NCI-H510A (cell line): ENCODE measurements at places on chromosomes 6 and 20.
A peak's percentile ranks its signal among the peaks of the same experiment; 100 is the strongest.

DNA sequence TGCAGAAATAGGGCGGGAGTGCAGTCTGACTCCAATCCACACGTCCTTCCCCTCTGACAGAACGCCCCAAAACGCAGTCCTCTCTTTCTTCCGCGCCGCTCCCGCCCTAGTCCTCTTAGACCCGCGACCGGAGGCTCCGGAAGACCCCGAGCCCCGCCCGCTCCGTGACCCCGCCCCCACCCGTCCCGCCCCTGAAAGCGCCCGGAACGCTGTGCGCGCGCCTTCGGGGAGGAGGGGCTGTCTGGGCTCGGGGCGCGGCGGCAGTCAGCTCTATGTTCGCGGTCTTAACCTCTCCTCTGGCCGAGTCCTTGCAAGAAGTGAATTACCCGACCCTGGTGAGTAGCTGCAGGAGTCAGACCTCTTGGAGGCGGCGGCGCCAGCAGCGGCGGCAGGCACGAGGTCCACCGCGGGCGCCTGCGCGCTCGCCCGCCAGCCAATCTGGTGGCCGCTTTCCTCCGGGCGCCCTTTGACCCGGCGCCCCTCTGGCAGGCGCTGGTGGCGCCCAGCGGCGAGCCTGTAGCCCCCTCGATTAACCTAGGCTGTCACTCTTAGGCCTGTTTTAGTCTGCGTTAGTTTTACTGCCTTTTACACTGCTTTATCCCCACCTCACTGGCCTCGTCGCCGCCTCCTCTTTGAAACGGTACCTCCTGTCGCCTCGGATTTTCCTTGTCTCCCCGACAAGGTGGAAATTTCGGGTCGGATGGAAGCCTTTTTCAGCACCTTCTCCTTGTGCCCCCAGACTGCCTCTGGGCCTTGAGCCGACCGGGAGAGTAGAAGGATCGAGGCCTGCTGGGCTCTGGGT, at the start of gene MANEA:
MANEA (plus strand) TSS at position 232 of the 802 bp plus-strand sequence. CDS start 8,905 bp downstream, outside the sequence.
- DNase-seq, result peak; percentile 60

DNA sequence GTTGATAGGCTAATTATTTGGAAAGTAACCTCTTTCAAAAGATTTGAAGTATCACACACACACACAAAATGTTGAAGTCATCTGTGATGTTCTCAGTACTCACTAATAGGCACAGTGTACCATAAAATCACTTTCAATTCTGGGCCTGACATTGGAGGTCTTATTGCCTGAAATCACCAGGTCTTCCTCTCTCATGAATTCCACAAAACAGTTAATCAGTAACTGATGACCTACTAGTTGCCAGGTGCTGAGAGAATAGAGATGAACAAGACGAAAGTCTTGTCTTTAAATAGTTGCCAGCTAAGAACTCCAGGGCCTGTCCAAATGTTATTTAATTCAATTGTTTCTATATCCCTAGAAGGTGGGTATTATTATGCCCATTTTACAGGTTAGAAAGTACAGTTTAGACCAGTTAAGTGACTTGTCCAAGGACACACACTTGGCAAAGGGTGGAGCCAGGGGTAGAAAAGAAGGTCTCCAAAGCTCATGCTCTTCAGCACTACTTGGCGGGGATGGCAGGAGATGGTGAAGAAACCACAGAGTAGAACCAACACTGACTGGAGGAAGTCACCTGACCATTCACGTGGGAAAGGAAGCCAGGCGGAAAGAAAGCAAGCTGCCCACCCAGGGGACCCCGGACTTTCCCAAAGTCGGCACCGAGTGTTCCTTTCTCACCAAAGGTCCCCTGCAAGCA, 116.4 kb downstream of the KIF6 start:
- no peak for DNase-seq

DNA sequence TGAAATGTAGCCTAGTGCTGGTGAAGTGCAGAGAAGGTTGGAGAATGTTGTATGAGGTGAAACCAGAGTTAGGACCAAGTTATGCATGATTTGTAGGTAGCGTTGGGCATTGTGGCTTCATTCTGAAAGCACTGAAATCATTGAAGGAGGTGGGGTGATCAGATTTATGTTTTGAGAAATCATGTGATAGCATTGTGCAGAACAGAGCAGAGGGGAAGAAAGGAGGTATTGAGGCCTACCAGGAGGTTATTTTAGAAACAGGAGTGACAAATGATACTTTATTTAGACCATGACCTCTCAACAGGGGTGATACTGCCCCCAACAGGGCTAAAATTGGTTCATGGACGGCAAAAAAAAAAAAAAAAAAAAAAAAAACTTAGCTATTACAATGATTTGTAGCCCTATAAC, 15.6 kb upstream of the HMGN3 start:
- no peak for DNase-seq

DNA sequence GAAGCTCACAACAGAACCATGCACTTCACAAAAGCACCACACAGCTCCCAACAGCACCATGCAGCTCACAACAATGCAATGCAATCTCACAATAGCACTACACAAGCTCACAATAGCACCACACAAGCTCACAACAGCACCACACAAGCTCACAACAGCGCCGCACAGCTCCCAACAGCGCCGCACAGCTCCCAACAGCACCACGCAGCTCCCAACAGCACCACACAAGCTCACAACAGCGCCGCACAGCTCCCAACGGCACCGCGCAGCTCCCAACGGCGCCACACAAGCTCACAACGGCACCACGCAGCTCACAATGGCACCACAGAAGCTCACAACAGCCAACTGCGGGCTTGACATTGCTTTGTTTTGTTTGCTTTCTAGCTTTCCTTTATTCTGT, 198.1 kb downstream of the DLL1 start:
- no peak for DNase-seq

DNA sequence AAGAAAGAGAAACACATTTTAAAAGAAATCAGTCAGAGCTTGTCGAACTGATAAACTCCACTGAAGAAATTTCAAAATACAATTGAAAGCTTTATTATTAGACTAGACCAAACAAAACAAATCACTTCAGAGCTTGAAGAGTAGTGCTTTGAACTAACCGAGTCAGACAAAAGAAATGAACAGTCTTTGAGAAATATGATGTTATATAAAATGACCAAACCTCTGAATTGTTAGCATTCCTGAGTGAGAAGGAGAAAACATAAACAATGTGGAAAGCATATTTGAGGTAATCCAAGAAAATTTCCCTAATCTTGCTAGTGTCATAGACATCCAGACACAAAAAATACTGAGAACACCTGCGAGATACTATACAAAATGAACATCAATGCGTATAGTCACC, 13.2 kb upstream of the CST4 start:
- no peak for DNase-seq

DNA sequence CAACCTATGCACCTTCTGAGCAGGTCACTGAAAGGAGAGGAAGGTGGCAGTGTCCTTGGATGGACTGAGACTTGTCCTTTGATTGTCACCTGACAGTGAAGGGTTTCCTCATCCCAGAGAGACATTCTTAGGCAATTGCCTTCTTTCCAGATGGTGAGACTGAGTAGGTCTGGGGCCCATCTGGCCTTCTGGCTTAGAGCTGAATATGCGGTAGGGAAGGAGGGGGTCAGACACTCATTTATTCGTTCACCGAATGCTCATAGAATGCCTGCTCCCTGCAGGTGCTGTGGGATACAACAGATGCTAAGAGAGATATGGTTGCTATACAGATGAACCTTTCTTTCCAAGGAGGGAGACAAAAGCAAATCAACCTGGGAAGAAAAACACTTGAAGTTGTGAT, 76.8 kb downstream of the BMP6 start:
- DNase-seq, result no peak

- DNase-seq, result no peak
Measured at GRCh38 chr6:158492881-158493280, 67.0 kb upstream of the TMEM181 start.

DNA sequence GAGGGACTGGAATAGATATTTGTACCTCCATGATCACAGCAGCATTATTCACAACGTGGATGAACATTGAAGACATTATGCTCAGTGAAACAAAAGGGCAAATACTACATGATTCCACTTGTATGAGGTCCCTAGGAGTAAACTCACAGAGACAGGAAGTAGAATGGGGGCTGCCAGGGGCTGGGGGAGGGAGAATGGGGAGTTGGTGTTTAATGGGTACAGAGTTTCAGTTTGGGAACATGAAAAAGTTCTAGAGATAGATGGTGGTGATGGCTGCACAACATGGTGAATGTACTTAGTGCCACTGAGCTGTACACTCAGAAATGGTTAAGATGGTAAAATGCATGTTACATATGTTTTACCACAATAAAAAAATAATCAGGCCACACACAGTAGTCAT, 164.3 kb upstream of the RREB1 start:
- no peak for DNase-seq

- no peak for DNase-seq
Measured at GRCh38 chr20:18971574-18971973, 158.0 kb downstream of the SCP2D1 start.

DNA sequence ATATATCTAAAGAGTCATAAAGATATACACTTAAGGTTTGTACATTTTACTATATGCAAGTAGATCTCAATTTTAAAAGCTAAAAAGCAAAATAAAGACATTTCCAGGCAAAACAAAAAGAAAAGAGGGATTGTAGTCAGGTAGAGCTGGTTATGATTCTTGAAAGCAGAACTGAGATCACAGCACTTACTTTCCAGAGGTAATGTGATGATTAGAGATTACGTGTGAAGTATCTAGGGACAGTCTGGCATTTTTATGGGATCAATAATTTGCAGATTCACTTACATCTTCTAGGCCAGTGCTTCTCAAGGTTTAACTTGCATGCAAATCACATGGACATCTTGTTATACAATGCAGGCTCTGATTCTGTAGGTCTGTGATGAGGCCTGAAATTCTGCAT, 595.5 kb downstream of the KIF16B start:
- no peak for DNase-seq

DNA sequence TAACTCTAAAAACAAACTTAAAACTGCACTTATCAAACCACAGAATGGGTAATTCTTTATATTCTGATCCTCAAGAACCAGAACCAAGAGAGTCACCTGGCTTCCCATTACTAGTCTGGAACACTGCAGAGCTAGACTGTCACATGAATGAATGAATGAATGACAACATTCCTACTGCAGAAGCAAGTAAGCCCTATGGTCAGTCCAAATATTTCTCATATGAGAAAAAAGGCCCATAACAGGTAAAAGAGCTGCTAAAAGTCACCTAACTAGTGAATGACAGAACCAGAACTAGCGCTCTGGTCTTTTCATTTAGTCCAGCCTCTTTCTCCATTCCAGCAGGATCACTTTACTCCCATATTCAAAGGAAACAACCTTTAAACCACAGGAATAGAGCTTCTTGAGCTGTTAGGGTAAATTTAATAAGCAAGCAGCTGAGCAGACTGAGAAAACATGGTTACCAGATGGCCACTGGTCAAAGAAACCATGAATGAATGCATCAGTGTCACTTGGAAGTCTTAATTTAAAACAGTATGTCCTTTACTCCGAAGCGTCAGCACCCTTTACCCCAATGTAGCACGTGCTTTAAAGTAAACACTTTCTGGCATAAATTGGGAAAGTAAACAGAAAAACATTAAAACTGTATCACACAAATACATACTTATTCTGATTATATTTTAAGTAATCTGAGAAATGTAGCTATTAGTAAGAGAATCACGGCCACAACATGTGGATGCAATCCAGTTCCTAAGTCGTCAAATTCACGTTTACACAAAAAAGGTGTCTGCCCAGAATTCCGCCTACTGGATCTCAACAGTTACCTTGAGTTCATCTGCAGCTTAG, 1.4 kb downstream of the PREP start:
- DNase-seq, result no peak

DNA sequence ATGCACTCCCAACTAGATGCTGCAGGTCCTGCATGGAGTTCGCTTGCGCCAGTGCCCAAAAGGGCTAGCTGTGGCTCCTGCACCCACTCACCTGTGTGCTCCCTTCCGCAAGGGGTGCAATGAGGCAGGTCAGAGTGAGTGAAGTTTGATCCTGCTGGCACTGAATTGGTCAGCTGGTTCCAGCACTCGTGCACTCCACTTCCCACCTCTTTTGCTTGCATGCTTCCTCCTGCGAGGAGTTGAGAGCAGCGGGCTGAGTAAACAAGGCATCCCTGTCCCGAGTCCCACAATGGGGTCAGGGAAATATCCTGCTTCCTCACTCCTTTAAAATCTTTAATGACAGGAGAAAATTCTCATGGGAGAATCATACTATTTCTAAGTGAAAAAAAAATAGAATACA, 86.2 kb downstream of the LCA5 start:
- no peak for DNase-seq

GRCh38 chr20:36202891-36203338, 33.4 kb upstream of the AAR2 start:
- no peak for DNase-seq

GRCh38 chr6:79630883-79631692, at the start of gene SH3BGRL2:
Gene SH3BGRL2, plus strand, starts transcription at chr6:79631329. Its CDS starts 133 bp downstream, at chr6:79631462.
- peak; percentile 65 for DNase-seq

DNA sequence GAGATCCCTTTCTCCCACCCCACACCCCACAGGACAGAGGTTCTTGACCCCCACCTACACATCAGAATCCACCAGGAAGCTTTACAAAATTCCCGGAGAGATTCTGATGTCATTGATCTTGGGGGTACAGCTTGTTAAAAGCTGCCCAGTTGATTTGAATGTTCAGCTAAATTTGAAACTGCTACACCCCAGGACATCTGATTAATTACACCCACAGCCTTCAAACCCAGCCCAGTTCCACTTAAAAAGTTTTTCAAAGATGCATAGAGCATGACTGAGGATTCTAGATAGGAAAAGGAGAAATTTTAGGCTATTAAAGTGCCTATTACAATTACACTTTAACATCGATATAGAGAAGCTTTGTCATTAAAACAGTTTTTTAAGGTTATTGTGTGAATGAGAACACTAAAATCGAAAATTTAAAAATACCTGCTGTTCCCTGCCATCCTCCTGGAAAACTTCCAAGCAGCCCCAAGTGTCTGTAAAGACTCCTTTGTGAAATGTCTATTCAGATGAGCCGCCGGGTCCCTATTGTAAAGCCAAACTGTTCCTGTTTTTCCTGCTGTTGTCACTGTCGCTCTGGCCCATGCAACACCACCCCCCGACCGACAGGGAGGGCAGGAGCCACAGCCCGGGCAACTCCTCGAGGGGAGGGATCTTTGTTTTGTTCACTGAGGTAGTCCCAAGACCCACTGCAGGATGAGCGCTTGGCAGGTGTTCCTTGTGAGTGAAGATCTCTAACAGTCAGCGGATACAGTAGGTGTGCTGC, 132.5 kb upstream of the PHACTR3 start:
- no peak for DNase-seq

DNA sequence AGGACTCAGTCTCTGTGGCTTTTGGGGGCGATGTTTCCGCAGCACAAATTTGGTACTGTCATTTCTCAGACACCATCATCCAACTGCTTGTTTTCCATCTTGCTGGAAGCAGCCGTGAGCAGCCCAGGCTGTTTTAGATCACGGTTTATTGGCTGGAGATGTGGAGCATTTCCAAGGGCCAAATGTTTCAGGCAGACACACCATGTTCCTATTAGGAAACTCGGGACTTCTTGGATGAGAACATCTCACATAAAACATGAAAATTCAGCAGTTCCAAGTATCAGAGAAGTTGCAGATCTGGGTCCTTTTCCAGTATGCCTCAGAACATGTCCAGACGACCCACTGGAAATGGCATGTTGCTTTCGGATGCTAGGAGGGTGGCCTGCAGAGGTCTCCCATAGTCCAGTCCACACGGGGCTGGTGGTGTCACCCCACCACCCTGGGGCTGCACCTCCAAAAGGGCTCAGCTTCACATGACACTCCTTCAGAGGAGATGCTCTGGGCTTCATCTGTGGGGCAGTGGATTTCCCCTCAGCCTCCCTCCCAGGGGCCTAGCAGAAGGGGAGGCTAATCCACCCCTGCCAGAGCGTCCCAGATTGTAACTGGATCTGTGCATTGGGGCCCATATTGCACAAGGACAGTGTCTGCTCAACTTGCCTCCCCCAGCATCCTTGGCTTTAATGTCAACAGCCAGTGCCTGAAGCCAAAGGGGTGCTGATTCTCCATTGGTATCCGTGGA, 176.3 kb downstream of the SCP2D1 start:
- DNase-seq, result no peak

GRCh38 chr20:61458146-61458746, 206.2 kb downstream of the CDH4 start:
- DNase-seq, result no peak
